ENCODE measurements at places on chromosomes 2 and 18.

GRCh38 chr2:123656590-123656989, 368.5 kb upstream of the CNTNAP5 start:
- DNase-seq: no peak

- DNase-seq: no peak
These were observed 81.1 kb upstream of the ZNF397 start for GRCh38 chr18:35159782-35160181.

DNA sequence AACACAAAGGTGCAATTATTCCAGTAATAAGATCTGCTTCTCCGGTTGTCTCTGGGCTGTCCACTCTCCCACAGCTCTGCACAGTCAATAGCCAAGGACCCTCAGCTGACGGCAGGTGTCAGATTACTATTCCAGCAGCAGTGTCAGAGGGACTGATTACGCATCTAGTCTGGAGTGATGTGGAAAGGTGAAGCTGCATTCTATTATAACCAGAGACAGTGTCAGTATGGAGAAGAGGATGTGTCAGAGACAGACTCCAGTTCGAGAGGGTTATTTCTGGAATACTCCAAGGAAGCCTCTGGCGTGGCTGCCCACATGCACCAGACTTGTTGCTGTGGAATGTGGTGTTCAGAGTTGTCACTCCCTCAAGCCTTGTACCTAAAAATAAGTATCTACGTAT, 163.6 kb upstream of the TMEM200C start:
- DNase-seq: no peak

GRCh38 chr18:32175265-32175664, 14.6 kb upstream of the MEP1B start:
- DNase-seq: no peak

- DNase-seq: no peak
These were observed 19.5 kb downstream of the CXCR4 start for GRCh38 chr2:136098441-136098840.

DNA sequence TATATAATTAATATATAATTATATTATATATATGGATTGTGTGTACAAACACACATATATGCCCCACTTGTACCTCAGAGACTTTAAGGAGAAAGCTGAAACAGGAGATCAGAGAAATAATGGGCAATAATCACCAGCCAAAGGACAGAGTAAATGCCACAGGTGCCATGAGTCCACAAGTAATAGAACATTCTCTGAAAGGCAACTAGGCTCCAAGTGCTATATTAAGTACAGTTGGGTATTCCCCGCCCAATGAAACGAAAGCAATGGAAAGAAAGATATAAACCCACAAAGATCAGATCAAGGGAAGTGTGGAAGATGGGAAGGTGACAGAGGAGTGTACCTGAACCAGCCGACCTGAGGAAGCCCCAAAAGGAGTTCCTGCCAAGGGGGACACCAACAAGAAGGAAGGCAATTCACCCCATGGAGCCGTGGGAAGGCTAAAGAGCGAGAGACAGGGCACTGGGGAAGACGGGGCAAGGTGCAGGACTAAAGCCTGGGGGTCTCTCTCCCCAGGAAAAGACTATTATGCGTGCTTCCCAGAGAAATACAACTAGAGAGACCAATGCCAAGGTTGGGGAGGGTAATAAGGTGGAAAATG, 19.0 kb downstream of the DYM start:
- no peak for DNase-seq

GRCh38 chr2:239184968-239185903, 215.6 kb downstream of the HDAC4 start:
- DNase-seq: no peak

- DNase-seq: peak; percentile 97
These were observed at the start of gene INO80B for GRCh38 chr2:74454654-74455511. Gene INO80B (plus strand): TSS chr2:74455087. CDS start chr2:74455117, 30 bp downstream.

DNA sequence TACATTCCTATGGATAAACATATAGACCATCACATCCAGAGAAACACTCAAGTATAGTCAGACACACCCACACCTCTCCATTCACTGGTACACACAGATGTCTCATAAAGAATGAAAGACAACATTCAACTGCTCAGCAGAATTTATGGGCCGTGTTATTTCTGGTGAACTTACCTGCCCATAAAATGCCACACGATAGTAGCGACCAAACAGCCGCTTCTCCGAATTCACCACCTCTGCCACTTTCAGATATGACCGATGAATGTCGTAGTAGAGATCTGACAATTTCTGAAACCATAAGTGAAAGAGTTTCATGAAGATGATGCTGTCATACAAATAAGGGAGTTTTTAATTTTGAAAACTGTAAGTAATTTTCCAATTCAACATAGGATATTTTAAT, 70.7 kb upstream of the CCDC195 start:
- no peak for DNase-seq

GRCh38 chr2:44100351-44100750, 68.3 kb upstream of the PPM1B start:
- DNase-seq: no peak

DNA sequence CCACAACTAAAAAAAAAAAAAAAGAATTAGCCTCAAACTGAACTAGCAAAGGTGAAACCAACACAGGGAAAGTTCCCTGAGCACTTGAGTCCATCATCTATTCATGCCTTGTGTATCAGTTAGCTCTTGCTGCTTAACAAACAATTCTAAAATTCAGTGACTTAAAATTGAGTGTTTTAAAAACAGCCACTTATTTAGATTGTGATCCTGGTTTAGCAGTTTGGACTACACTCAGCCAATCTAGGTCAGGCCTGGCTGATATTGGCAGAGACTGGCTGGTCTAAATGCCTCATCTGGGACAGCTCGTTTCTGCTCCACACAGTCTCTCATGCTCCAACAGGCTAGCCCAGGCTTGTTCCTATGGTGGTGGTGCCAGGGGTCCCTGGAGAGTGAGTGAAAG, 247.9 kb downstream of the ATAD2B start:
- no peak for DNase-seq

- no peak for DNase-seq
These were observed 1601.1 kb downstream of the SUCLG1 start for GRCh38 chr2:82857967-82858366.

DNA sequence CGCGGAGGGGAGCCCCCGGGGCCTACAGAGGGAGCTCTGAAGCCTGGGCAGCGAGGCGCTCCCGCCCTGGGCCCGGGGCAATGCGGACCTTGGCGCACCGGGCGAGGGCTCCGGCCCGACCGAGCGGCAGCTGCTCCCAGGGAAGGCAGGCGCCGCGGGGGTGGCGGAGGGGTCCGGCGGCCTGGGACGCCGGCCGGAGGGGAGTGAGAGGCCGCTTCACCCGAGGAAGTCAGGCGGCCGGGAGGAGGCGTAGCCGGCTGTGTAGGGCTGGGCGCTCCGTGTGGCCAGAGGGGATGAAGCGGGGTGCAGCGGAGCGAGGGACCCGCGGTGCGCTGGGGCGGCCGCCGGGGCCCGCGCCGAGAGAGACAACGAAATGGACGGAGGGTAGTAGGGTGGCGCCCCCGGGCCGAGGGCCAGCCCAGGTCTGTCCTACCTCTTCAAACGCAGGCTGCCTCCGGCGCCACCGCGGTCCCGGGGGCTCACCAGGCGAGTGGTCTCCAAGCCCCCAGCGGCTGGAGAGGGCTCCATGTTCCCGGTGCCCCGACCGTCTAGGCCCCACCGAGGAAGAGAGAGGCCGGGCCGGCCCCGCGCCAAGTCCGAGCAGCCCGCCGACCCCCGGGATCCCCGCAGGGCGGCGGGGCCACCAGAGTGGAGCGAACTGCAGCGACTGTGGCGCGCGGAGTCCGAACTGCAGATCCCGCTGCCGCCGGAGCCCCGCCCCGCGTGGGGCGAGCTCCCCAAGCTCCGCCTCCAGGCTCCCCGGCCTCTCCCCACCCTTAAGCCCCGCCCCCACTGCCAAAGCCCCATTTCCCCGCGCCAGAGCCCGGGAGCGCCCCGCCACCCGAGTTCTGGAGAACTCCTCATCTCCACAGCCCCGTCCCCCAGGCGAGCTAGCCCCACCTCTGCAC, at the start of gene SLC30A3:
TSS of gene SLC30A3 (minus strand) at position 669 of the 908 bp plus-strand sequence. CDS start at position 528, 141 bp downstream.
- DNase-seq: peak; percentile 67

- DNase-seq: no peak
These were observed 110.8 kb downstream of the SMAD7 start for GRCh38 chr18:48839819-48840490.

DNA sequence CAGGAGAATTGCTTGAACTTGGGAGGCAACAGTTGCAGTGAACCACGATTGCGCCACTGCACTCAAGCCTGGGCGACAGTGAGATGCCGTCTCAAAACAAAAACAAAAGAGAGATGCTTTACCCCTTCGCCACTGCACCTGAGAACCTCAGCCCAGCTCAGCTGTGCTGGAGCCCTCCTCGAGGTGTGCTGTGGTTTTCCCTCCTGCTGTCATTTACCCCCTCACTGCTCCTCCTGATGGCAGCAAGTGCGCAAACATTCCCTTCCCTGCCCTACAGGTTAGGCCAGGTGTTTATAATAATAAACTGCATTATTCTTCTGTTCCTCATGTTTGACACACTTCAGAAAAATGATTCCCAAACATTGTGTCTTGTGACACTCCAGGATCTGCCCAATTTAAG, 8.4 kb downstream of the FBXO36 start:
- no peak for DNase-seq

- DNase-seq: no peak
These were observed 7.0 kb downstream of the CRYGA start for GRCh38 chr2:208156439-208156838.

- DNase-seq: no peak
These were observed 228.8 kb downstream of the VAPA start for GRCh38 chr18:10142496-10143160.

DNA sequence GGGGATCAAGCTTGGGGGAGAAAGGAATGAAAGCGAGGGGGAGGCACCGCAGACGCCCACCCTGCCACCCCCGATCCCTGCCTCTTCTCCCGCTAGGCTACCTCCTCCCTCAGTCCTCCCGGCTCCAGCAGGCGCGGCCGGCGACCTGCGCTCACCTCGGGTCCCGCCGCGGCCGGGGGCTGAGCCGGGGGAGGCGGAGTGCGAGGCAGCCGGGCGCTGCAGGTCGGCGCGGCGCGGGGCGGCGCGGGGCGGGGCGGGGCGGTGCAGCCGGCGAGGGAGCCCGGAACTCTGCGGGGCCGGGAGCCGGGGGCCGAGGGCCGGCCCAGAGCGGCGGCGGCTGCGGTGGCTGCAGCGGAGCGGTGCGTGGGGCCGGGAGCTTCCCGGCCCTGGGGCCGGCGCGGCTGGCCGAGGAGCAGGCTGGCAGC, 477 bp downstream of the ACVR1 start:
- DNase-seq: peak; percentile 47

GRCh38 chr18:35835833-35836232, 136.6 kb upstream of the RMP24 start:
- DNase-seq: no peak

DNA sequence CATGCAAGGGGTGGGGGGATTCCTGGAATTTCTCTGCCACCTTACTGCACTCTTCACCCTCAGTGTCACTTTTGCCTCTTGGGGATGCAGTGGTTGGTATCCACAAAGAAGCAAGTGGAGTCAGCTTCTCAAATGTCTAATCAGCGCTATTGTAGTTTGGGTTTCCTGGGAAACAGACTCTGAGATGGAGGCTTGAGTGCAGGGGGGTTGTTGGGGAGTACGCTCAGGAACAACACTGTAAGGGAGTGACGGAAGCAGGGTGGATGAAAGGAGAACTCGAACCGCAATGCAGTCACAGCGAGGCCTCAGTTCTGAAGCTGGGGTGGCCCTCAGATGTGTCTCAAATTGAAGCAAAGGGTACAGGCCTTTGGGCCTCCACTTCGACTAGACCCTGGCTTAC, 73.6 kb upstream of the EPC2 start:
- DNase-seq: no peak

GRCh38 chr2:33655626-33656320, 56.7 kb upstream of the FAM98A start:
- no peak for DNase-seq

- DNase-seq: no peak
These were observed 936.0 kb downstream of the TRIB2 start for GRCh38 chr2:13652531-13653313.

DNA sequence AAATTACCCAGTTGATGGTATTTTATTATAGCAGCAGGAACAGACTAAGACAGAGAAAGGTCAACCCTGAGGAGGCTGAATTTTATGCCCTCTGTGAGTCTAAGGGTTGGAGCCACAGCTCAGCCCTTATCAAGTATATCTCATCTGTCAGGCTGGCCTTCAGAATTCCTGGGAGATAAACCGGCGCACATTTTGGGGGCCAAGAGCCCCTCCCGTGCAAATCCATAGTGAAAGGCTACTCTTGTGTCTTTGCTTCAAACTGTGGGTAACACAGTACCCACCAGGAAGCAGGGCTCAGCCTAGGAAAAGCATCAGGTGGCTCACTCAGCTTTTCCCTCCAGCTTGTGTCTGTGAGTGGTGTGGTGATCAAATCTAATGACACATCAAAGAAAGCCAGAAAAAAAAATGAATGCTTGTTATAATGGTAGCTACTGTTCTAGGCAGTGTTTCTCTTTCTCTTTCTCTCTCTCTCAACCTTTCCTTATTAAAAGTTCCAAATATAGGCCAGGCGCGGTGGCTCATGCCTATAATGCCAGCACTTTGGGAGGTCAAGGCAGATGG, 25.0 kb upstream of the ASXL2 start:
- no peak for DNase-seq

DNA sequence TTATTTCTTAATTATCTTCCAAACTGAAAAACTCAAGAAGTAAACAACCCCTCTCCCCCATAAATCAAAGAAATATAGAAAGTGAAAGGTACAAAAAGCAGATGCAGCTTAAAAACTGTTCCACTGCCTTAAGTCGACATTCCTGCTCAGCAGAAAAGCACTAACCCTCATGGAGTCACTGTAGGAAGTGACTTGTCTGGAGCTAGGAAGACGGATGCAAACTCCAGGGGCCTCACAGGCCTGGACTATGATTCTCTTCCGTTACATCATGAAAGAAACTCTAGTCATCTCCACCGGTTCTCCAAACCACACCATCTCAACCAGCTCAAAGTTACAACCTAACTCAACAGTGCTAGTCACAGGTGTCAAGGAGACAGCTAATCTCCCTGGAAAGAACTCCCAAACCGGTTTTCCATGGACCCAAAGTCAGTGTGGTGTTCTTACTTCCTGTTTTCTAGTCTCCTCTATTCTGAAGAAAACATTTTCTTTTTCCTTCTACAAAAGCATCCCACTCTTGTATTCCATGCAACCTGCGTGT, 128.4 kb downstream of the PIEZO2 start:
- DNase-seq: no peak

GRCh38 chr2:20450201-20450999, 3.5 kb downstream of the RHOB start:
- DNase-seq: no peak

DNA sequence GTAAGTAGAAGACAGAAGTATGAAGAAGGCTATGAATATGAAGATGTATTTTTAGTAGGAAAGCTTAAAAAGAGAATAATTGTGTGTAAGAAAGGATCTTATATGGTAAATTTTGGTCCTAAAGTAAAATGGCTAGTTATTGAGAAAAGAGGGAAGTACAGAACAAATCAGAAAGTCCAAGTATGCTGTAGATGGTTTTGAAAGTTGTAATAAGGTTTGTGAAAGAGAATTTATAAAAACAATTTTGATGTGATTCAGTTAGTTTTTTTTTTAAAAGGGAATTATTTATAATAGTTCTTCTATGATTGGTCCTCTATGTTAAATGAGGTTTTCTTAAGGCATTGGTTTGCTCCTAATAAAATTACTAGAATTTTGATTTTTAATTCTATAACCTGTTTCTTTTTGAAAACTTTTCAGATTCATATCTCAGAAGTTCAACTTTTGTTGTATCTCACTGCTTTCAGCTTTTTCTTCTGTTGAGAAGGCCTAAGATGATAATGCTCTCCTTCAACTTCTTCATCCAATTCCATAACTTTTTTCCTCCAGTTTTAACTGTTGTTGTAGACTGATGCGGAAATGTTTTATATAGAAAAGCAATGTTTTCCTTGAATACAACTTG, 322.7 kb downstream of the NOL4 start:
- DNase-seq: no peak

GRCh38 chr2:146068051-146068450, 1548.1 kb upstream of the ZEB2 start:
- no peak for DNase-seq

GRCh38 chr2:47645246-47645645, 137.7 kb upstream of the MSH6 start:
- no peak for DNase-seq

Data from CD8-positive, alpha-beta memory T cell (primary cell).